Tongue (tissue), 3 donors: ENCODE measurements at places on chromosomes 3 and 15. TPM values are rescaled to one million over a fixed set of nuclear protein-coding genes. Genes with fewer than 3 reads are reported as not detected.

Gene ST8SIA2
- 12.7 TPM for total RNA-seq

Gene TEX55
- total RNA-seq, result not detected

Gene ZDHHC19
- total RNA-seq, result not detected

Gene USP3
- 60.0 TPM for total RNA-seq

Gene TMEM39A
- 55.7 TPM for total RNA-seq
